ENCODE measurements at places on chromosomes 2 and 18.
A peak's percentile ranks its signal among the peaks of the same experiment; 100 is the strongest.

GRCh38 chr2:86280191-86280667 lies 57.2 kb downstream of the REEP1 start:
- no peak for DNase-seq

DNA sequence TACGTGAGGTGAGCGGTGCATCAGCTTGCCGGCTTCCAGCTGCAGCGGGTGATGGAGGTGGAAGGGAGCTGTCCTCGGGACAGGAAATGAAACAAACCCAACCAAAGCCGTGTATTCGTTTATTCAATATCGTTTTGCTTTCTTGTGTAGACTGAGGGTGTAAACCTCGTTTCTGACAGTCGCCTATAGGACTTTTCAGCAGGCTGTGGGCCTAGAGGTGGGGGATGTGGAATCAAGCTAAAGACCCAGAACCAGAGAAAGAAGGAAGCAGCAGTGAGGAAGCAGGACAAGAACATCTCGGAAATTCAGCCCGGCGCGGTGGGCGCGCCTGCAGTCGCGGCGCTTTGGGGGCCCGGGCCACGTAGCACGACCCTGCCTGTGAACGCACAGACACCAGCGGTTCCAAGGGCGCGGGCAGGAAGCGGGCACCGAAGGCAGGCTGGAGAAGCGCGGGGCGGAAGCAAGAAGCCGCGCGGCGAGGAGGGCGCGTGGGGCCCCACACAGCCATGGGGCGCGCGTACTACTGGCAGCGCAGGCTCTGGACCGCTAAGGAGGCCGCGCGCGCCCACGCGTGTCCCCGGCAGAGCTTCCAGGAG lies 755 bp upstream of the ATP9B start:
- DNase-seq, result no peak

DNA sequence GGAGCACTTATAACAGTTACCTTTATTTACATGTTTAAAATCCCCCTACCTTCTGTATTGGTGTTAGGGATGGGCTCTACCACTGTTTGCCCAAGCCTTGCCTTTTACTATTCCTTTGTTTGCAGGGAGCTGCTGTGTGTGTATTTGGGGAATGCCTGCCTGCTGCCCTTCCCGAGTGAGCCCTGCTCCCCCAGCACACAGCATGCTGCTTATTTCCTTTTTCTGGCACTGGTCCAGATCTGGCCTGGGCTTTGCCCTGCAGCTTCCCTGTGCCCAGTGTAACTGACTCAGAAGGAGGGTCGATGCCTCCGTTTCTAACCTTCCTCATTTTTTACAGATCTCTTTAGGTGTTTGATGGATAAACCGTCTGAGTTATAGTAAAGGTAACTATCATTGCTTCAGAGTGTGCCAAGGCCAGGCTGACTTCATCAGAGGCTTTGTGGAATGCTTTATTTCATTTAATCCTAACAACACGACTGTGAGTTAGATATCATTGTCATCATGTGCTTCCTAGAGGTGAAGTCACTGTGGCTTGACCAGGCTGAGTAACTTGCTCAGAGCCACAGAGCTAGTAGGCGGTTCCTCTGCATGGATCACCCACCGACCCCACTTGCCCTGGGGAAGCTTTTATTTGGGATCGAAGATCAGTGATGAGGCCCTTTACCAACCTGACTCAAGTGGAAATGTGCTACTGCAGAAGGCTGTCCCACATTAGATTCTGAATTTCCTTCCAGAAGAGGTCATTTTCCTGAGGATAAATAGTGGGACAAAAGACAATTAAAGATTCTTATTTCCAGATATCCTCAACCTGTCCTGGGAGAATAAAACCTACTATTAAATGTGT lies 238.8 kb downstream of the ZNF407 start:
- no peak for DNase-seq

- DNase-seq, result no peak
Measured at GRCh38 chr2:160491911-160492371, 1.7 kb downstream of the RBMS1 start.

DNA sequence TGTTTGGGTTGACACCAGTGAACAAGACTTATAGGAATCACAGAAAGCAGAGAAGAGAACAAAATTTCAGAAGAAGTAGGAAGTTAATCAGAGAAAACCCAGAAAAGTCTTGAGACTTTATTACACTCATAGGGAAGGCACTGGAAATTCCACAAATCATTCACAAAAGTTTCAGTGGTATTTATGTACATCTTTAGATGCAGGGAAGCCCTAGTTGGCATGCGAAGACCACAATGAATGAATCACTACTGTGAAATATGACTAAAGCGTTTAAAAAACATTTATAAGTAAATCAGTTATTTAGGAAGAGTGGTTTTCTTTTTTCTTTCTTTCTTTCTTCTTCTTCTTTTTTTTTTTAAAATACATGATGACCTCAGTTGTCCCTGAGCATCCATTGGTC lies 105.1 kb downstream of the NUP35 start:
- DNase-seq, result no peak

- DNase-seq, result no peak
Measured at GRCh38 chr2:222303828-222304736, 5.3 kb upstream of the PAX3 start.

DNA sequence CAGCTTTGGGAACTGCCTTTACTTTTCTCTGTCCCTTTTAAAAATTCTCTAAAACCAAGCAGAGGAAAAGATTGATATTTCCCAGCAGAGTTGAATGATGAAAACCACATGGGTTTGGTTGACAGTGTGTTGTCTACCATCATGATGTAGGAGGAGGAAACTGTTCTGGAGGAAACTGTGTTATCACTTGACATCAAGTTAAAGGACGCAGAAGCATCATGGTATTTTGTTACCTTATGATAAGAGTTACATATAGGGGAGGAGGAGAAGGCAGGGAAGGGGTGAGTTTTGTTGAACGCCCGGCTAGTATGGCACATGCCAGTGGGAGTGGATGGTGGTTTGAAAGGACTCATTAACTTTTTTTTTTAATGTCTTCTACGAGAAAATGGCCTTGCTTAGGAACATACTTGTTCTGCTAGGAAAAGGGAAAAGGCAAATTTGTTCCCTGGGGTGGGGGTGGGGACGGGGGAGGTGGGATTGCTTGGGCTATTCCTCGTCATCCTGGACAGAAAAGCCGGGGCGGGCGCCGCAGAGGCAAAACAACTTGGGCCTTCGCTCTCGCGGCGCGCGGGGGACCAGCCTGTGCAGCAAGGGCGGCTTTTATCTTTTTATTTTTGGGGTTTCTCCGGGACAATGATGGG lies 766 bp downstream of the TMEM17 start:
- DNase-seq, result no peak

GRCh38 chr18:79465392-79465991 lies 69.8 kb downstream of the NFATC1 start:
- DNase-seq, result no peak

DNA sequence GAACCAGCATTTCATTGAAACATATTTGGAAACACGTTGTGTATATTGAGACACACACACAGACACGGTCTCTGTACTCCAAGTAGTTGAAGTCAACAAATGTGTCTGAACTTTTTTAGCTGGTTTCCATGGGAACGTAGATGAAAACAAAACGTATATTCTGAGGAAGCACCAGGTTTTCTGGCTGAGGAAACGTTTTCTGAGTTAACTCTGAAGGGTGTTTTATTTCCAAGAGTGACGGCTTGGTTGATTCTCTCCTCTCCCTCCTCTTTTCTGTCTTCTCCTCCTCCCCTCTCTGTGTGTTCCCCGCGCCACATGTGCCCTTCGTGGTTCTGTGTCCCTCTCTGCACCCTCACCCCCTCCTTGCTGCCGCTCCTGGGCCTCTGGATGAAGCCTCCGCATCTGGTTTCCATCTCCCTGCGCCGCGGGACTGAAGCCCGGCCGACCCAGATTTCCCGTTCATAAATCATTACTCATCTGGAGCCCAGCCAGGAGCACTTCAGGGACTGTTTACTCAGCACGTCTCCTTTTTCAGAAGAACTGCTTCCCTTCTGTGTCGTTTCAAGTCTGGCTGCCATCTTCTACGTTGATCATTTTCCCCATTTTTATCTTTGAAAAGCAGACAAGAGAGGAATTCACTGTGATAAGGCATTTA lies 122.7 kb downstream of the COL6A3 start:
- no peak for DNase-seq

DNA sequence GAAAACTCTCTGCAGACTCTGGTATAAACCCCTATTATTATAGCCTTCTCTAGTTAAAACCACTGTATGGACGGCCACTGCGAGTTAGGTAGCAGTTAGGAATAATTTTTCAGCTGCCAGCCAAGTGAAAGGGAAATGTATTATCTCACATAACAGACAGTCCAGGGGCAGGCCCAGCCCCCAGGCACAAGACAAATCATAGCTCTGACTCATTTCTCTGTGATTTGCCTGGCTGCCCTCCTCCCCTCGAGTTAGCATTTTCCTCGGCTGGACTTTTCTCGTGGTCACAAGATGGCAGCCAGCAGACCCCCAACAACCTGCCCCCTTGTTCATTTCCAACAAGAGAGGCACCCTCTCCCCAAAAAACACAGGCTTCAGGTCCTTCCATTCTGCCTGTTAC lies 10.5 kb downstream of the VIT start:
- DNase-seq, result no peak

GRCh38 chr2:10550206-10551001 lies 102.3 kb upstream of the ODC1 start:
- no peak for DNase-seq

- no peak for DNase-seq
Measured at GRCh38 chr2:70868970-70869369, 33.4 kb upstream of the CD207 start.

DNA sequence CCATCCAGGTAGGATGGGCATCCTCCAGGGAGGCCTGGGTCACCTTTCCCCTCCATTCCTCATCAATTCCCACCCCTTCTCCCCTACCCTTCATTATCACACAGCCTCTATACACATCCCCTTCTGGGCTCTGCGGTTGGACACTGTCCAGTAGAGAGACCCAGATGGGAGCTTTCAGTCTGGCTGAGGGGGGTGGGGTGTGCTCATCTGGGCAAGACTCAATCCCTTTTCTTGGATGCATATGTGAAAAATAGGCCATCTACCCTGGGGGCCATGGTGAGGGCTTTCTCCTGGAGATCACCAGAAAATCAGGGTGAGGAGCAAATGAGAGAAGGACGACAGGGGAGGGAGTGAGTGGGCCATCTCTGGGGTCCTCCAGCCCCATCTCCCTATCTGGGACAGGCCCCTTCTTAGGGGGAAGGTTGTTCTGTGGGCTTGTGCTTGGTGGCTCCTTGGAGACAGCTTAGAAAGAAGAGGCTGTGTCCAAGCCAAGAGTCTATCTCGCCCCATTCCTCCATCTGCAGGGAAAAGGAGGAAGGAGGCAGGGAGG lies 160.1 kb downstream of the DYSF start:
- DNase-seq, result no peak

DNA sequence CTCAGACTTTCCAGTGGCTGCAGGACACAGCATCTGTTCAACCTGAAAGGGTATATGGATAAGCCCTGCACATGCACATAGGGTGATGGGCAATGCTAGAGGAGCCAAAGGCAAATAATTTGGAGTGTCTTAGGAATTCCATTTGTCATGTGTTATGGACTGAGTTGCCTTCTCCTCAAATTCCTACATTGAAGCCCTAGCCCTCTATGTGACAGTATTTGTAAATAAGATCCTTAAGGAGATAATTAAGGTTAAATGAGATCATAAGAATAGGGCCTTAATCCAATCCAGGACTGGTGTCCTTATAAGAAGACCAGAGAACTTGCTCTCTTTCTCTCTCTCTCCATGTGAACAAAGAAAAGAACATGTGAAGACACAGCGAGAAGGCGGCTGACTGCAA lies 42.9 kb upstream of the CREG2 start:
- no peak for DNase-seq

- DNase-seq, result peak; percentile 18
Measured at GRCh38 chr2:55133467-55134315, 83.4 kb upstream of the RTN4 start.

- DNase-seq, result no peak
Measured at GRCh38 chr2:197517150-197517549, 1.3 kb downstream of the MOB4 start.
